ENCODE measurements at places on chromosomes 16 and 17.

DNA sequence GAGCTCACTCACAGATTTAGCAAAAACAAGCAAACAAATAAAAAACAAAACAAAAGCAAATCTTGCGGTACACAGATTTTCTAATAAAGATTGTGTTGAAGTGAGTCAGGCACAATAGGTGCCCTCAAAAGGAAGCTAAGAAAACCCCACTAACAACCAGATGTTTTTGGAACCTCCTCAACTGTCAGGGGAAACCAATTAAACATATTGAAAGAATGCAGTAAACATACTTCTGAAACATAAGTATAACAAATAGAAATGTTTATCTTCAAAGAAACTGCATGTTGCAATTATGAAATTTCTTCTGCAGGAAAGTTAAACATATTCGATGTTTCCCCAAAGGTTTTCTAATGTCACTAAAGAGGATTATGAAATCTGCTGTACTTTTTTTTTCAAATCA is 110.5 kb upstream of the CORO6 start:
- DNase-seq = no peak

GRCh38 chr17:45914047-45914717 is 19.8 kb downstream of the MAPT start:
- DNase-seq = no peak

DNA sequence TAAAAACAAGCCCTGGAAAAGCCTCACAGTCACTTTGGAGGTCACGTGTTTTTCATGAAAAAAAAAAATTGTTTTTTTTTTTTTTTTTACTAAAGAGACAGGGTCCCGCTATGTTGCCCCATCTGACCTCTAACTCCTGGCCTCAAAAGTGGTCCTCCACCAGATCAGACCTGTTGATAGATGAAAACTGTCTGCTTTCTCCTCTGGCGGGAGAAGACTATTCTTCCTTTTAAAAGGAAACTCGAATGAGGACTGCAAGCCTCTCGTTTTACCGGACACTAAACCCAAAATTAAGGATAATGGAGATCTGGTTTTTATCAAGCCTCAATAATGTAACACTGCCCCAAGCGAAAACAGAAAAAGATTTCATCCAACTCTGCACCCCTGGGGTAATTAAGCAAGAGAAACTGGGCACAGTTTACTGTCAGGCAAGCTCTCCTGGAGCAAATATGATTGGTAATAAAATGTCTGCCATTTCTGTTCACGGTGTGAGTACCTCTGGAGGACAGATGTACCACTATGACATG is 25.8 kb downstream of the ZCCHC14 start:
- DNase-seq = no peak

- no peak for DNase-seq
Measured at GRCh38 chr17:59494757-59495368, 70.5 kb upstream of the DHX40 start.

- DNase-seq = no peak
Measured at GRCh38 chr16:2236337-2237101, at the start of gene DNASE1L2. Gene DNASE1L2, plus strand, starts transcription at chr16:2236444. Its CDS starts 373 bp downstream, at chr16:2236817.

DNA sequence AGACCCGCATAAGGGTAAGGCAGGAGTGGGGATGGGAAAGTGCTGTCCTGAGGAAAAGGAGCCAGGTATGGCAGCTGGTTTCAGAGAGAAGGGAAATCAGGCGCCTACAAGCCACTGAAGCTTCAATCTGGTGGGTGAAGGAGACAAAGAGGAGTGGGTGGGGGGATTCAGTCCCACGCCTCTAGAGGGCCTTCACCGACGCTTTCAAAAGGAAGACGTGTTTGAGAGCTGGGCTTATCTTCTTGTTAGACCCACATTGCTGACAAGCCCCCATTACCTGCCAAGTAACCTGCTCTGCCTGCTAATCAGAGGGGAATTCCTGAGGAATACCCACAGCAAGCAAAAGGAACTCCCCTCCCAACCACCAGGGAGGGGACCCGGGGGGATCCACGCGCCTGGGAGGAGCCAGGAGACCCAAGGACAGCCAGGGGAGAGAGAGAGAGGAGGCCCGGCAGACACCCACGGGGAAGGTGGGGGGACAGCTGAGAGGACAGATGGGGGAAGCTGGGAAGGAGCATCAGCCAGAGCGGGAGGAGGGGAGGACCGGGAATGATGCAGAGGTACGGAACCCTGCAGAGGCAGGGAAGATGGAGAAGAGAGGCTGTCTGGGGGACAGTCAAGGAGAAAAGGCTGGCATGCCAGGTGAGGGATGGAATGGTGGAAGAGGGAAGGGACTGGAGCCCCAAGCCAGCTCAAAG is 1.0 kb downstream of the MTMR4 start:
- no peak for DNase-seq

DNA sequence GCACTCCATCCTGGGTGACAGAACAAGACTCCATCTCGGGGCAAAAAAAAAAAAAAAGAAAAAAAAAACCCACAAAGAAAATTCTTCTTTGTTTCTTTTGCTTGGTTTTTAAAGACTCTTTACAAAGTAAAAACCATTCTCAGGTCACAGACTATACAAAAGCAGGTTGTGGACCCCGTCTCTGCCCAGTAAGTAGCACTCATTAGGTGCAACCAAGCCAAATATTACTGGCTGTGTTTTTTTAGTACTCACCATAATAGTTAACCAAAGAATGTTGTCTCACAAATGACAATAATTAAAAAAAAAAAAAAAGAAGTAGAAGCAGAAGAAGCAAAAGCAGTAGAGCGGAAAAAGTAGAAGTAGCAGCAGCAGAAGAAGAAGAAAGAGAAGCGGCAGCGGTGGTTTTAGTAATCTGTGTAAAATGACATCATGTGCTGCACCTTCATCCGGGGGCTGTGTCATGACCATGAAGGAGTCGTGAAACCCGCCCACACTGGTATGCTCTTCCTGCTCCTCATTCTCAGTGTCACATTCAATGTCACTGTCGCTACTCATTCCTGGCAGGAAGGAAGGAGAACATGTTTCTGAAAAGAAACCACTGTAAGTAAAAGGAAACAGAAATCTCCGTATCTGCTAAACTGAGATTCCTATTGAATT is 105.4 kb downstream of the TRIM37 start:
- DNase-seq = no peak

DNA sequence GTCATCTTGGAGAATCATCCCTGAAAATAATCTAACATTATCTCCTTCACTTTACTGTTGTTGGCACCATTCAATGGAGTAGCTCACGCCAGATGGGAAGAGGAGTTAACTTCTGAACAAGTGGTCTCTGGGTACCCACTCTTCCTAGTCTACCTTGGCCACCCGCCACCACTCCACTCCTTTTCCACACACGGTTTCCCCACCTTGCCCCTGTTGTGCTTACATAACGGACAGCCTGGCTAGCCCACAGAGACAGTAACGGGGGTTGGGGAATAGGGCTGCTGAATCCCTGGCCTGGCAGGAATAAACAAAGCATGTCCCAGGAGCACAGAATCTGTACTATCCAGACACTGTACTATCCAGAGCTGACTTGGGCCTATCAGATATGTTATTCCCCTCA is 3.6 kb upstream of the MXRA7 start:
- DNase-seq = no peak

DNA sequence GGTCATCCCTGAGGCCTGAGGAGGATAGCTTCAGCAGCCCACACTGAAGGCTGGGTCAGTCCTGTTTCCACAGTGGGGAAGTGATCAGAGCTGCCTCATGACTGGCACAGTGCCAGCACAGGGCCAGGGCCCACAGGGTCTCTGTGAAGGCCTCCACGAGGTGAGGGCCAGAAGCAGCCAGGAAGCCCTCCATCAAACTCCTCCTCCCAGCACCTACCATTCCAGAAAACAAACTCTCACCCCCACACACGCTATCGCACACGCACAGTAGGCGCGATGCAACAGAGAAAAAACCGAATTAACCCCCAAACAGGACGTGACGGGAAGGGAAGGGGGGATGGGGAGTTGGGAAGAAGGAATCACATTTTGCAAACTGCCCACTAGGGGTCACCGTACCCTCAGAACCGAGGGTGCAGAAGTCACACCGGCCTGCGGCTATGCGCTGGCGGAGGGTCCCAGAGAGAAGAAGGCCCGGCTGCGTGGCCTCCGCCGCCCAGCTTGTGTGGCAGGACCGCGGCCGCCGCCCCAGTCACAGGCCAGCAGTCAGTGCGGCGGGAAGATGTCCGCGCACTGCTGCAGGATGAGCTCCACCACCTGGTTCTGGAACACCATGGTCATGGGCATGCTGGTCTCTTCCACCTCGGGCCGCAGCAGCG is 37.6 kb downstream of the ARHGAP27 start:
- DNase-seq = peak; percentile 46

- DNase-seq = no peak
Measured at GRCh38 chr17:63960006-63960405, 12.7 kb downstream of the SCN4A start.

- DNase-seq = no peak
Measured at GRCh38 chr17:17435323-17435722, 41.5 kb upstream of the MED9 start.

GRCh38 chr16:86806838-86807351 is 228.5 kb downstream of the FOXL1 start:
- no peak for DNase-seq

GRCh38 chr17:41972571-41973407 is 6.2 kb downstream of the CNP start:
- no peak for DNase-seq

DNA sequence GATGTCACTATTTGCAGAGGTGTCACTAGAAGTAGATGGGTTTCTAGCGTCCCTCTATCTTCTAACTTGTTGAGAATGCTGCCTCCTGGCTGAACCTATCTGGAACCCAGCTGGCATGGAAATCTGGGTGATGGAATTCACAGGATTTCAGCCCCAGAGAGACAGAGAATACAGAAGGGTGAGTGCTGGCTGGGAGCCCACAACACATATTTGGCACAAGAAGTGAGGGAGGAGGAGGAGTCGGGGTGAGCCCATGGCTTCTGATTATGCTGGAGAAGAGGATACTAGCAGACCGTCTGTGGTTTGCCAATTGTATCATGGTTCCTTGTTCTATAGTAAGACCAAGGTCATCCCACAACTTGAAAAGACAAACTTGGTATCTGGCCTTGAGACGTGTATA is 557.8 kb upstream of the SALL1 start:
- no peak for DNase-seq

- DNase-seq = no peak
Measured at GRCh38 chr17:15340966-15341365, 431 bp downstream of the TEKT3 start.

GRCh38 chr17:411421-412120 is 59.0 kb upstream of the RPH3AL start:
- DNase-seq = no peak

DNA sequence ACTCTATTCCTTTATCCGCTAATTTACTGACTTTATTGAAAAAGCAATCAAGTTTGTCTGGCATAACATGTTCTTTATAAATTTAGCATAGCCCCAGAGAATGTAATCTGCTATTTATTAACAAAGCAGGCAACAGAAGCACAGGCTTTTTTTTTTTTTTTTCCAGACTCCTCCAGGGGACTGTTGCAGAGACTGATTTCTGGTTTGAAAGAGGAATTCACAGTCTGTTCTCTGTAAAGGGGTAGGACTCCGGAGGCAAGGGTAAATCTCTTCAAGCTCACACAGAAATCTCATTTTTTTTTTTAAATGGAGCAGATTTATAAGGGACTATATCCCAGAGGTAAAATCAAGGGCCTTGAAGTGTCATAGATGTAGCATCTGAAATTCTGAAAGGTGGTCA is 1386.5 kb upstream of the CDH8 start:
- no peak for DNase-seq

GRCh38 chr16:88883946-88884345 is 17.5 kb upstream of the PABPN1L start:
- DNase-seq = no peak

GRCh38 chr17:45958994-45959665 is 39.9 kb upstream of the STH start:
- DNase-seq = no peak

DNA sequence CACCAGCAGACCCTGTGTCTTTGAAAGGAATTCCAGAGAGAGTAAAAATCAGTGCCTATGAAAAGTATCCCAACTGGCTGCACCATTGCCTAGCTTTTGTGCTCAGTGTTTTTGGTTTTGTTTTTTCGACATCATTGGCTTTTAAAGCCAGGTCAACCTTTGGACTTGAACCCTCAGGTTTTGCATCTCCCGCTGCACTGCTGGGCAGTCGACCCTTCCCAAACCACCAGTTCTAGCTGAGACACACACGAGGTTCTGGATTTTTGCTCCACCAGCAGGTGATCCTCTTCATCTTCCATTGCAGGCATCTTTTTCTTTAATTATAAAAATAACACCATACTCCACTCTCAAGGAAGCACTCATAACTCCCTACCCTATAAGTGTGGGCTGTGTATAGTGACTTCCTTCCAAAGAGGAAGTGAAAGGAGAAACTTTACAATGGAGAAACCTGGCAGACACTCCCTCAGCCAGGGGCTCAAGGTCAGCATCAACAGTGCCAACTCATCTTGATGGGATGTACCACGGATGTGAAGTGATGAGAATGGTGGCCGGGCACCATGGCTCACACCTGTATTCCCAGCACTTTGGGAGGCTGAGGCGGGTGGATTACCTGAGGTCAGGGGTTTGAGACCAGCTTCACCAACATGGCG is 57.8 kb downstream of the BMERB1 start:
- no peak for DNase-seq

- peak; percentile 97 for DNase-seq
Measured at GRCh38 chr16:9047689-9048301, 43.6 kb upstream of the HAPSTR1 start.

- DNase-seq = peak; percentile 32
Measured at GRCh38 chr17:74671031-74671771, 41.5 kb downstream of the CD300LF start.

- DNase-seq = no peak
Measured at GRCh38 chr16:47643323-47644000, 182.3 kb downstream of the PHKB start.

DNA sequence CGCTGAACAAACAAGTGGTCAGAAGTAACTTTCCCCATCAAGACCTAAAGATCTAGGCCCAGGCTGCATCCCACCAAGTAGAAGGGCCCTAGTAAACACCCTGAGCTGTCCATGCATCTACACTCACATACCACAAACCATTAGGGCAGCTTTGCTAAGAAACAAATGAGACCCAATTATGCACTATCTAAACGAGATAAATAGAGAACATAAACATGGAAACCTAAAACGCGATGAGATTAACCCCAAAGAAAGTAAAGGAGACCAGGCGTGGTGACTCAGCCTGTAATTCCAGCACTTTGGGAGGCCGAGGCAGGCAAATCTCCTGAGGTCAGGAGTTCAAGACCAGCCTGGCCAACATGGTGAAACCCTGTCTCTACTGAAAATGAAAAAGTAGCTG is 5.8 kb downstream of the TXNDC11 start:
- no peak for DNase-seq
